ENCODE measurements at places on chromosomes 7 and 10. TPM values are rescaled to one million over a fixed set of nuclear protein-coding genes. Genes with fewer than 3 reads are reported as not detected.

DNA sequence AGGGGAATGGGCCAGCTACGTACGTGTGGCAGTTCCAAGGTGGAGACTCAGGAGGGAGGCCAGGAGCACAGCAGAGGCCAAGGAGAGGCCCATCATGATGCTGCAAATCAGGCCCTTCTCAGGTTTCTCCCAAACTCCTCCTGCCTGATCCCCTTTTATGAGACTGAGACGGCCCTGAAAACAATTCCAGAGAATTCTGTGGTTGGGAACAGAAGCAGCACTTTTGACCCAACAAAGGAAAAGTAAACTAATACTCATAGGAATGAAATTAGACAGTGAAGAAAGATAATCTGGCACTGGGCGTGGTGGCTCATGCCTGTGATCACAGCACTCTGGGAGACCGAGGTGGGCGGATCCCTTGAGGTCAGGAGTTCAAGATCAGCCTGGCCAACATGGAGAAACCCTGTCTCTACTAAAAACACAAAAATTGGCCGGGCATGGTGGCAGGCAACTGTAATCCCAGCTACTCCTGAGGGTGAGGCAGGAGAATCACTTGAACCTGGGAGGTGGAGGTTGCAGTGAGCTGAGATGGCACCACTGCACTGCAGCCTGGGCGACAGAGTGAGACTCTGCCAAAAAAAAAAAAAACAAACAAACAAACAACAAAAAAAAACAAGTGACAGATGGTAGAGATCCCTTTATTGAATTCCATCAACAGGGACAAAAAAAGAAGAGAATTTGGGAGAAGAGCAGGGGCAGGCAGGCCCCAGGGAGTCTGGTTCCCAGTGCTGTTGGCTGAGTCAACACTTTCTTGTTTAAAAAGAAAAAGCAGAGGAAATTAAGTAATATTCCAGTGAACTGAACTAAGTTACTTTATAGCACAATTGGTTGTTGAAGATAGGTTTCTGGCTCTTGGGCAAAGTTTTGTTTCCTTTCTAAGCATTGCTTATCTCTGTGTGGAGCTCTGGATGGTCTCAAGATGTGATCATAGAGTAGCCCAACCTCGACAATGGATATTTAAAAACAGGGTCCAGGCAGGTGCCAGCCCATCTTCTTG lies at the start of gene CCL26:
Gene CCL26, minus strand, starts transcription at position 131 of the 997 bp plus-strand sequence. Its CDS starts 35 bp downstream, at position 96.
- DNase-seq = no peak
- no peak within 1 kb of the TSS for H3K4me3 ChIP-seq
- peak within 1 kb of the TSS; percentile 44 for H3K27ac ChIP-seq
- H3K27me3 ChIP-seq = no peaks in the 10 kb centered on the region

CHN2 gene
- polyA plus RNA-seq = 13.0 TPM

DNA sequence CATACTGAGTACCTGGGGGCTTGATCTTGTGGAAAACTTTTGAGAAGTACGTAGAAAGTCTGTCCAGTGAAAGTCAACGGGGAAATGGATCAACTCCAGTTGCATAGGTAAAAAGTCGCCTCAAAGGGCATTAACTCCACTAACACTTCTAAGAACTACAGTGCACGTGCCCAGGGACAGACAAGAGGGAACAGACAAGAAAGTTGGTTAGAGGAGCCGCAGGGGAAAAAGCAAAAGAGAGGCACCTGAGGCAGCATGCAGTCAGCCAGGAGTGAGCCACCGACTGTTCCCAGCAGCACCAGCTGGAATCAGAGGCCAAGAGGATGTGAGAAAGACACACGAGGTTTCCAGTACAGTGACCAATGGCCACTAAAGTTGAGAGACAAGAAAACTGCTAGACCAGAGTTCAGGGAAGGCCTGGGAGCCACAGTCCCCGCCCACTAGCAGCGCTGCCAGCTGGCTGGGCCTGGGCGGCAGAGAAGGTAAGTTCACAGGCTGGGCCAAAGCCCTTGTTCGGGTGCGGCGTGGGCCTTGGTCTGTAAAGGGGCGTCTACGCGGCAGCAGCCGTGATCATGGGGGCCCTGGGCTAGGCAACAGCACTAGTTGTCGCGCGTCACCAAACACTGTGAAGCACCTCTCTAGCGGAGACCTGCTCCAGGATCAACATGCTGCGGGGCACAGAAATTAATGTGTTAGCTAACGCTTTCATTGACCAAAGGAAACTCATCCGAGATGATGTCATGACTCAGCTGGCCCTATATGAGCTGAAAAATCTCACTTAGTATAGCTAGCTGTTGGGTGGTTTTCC lies 14.0 kb downstream of the ITGB1 start:
- H3K36me3 ChIP-seq = no peaks in the 10 kb centered on the region
- DNase-seq = peak; percentile 70
- no peak overlapping the region for H3K4me3 ChIP-seq
- H3K27me3 ChIP-seq = no peaks in the 10 kb centered on the region
- H3K27ac ChIP-seq = peak overlapping the region; percentile 11
- H3K4me1 ChIP-seq = peaks cover 93% of the 10 kb centered on the region

GRCh38 chr10:71371750-71372166 lies 25.0 kb upstream of the CDH23 start:
- no peak overlapping the region for H3K4me3 ChIP-seq
- peaks cover under 1% of the 10 kb centered on the region for H3K4me1 ChIP-seq
- no peaks in the 10 kb centered on the region for H3K27me3 ChIP-seq
- no peaks in the 10 kb centered on the region for H3K36me3 ChIP-seq

- H3K27ac ChIP-seq = no peak overlapping the region
- H3K36me3 ChIP-seq = no peaks in the 10 kb centered on the region
- H3K4me3 ChIP-seq = no peak overlapping the region
Measured at GRCh38 chr10:28743576-28743975, 66.3 kb downstream of the BAMBI start.

DNA sequence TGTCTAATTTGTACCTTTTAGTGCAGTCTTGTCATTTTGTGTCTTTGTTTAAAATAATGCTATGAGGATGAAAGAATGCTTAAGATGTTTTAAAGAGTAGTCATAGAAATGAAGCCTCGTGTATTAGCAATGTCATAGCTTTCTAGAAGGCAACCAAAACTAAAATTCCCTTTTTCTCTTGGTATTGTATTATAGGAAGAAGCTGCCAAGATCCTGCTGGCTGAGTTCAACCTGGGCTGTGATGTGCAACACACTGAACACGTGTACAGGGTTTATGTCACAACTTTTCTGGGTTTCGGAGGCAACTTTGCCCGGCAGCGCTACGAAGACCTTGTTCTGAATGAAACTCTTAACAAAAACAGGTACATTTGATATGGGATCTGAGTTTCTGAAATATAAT lies 36.2 kb downstream of the COX15 start:
- no peaks in the 10 kb centered on the region for H3K27me3 ChIP-seq
- no peak overlapping the region for H3K27ac ChIP-seq
- no peak for DNase-seq
- no peaks in the 10 kb centered on the region for H3K36me3 ChIP-seq
- no peaks in the 10 kb centered on the region for H3K4me1 ChIP-seq

HOXA5 gene
- polyA plus RNA-seq = not detected

DNA sequence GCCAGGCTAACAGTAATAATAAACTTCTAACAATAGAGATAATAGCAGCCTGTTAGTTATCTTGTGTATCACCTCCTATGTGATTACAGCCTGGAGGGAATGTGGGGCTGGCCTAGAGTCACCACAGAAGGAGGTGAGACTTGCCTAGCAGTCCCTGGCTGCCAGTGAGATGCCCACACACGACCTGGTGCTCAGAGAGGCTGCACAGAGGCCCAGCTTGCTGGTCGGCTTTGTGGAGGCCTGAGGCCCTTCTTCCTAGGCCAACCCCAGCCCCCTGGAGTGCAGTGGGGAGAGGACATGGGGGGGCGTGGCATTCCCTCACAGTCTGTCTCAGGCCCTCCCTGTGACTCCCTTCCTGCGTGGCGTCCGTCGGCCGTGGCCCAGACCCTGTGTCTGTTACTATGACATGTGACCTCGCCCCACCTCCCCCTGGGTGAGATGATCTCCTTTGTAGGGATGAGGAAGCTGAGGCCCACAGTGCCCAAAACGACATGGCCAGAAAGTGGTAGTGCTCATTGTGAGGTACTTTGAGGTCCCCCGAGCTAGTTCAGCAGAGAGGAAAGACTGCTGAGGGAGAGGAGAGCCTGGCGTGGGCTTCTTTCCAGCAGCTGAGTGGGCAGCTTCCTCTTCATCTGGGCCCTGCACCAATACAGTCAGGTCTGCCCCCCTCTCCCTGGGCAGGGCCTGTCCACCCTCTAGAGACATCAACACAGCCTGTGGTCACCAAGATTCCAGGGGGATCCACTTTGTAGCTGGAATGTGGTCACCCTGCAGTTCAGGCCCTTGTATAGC lies 29.7 kb downstream of the UNC5B start:
- DNase-seq = peak; percentile 76
- H3K27ac ChIP-seq = peak overlapping the region; percentile 41
- H3K36me3 ChIP-seq = no peaks in the 10 kb centered on the region
- no peak overlapping the region for H3K4me3 ChIP-seq
- peaks cover 97% of the 10 kb centered on the region for H3K4me1 ChIP-seq

- H3K36me3 ChIP-seq = peaks cover 3% of the 10 kb centered on the region
- peaks cover 58% of the 10 kb centered on the region for H3K4me1 ChIP-seq
- no peak for DNase-seq
- peak overlapping the region; percentile 88 for H3K4me3 ChIP-seq
Measured at GRCh38 chr10:17644485-17644943, 563 bp downstream of the STAM start.

DNA sequence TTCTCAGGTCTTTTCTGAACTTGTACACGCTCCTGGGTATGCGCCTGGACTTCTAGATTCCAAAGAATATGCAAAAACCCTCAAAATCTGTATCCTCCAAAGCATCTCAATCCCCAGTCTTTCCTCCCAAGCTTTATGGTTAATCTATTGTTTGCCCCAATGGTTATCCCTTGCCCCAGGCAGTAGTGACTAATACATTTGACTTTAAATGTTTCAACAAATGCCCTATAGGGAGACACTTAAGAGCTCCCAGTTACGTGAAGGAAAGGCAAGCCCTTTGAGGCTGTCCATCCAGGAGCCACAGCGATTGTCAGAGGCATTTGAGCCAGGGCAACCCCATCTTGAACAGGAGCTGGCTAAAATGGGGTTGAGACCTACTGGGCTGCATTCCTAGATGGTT lies 12.7 kb upstream of the FOXL3 start:
- no peaks in the 10 kb centered on the region for H3K27me3 ChIP-seq
- no peak overlapping the region for H3K27ac ChIP-seq
- no peaks in the 10 kb centered on the region for H3K36me3 ChIP-seq
- H3K4me1 ChIP-seq = no peaks in the 10 kb centered on the region

GRCh38 chr10:110643653-110644597 lies at the start of gene RBM20:
Gene RBM20 (plus strand): TSS chr10:110644336. CDS start chr10:110644455, 119 bp downstream.
- H3K36me3 ChIP-seq = no peaks in the 10 kb centered on the region
- peaks cover 24% of the 10 kb centered on the region for H3K27me3 ChIP-seq
- DNase-seq = peak; percentile 82
- H3K4me1 ChIP-seq = peaks cover 6% of the 10 kb centered on the region

DNA sequence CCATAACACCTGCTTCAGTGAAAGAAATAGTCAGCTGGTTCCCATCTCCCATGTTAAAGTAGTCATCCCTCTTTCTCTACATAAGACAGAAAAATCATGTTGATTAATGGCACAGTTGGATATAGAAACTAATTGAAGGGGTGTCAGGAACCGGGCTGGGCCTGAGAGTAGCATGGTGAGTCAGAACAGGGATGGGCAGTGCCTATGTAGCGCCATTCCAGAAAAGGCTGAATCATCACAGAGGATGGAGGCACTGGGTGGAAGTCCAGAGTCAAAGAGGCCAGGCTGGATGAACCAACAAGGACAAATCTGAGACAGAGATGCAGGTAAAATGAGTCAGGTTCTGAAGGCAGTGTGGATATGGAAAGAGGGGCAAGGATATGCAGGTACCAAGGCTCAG lies 201.2 kb downstream of the LHFPL3 start:
- H3K4me1 ChIP-seq = no peaks in the 10 kb centered on the region
- H3K4me3 ChIP-seq = no peak overlapping the region
- H3K27me3 ChIP-seq = no peaks in the 10 kb centered on the region
- no peak for DNase-seq
- H3K27ac ChIP-seq = no peak overlapping the region
- no peaks in the 10 kb centered on the region for H3K36me3 ChIP-seq

DNA sequence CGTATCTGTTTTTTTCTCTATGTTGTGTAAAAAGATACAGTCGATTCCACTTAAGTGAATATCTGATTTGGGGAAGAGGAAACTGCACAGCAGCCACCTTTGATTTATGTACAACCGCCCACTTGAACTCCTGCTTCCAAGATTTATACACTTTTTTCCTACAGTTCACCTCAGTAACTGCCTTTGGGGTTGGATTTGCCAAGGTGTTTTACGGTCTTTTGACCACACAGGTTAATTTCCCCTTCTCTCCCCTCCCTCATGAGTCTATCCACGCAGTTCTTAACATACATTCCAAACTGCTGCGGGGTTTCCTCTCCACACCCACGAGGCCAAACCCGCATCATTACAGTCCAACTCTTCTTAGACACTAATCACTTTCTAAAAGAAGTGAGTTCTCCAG lies 277.0 kb downstream of the USP6NL start:
- H3K4me3 ChIP-seq = no peak overlapping the region
- no peak for DNase-seq
- H3K36me3 ChIP-seq = no peaks in the 10 kb centered on the region
- peaks cover 56% of the 10 kb centered on the region for H3K4me1 ChIP-seq
- H3K27ac ChIP-seq = no peak overlapping the region
- H3K27me3 ChIP-seq = no peaks in the 10 kb centered on the region

HOGA1 gene
- polyA plus RNA-seq = 35.2 TPM

DNA sequence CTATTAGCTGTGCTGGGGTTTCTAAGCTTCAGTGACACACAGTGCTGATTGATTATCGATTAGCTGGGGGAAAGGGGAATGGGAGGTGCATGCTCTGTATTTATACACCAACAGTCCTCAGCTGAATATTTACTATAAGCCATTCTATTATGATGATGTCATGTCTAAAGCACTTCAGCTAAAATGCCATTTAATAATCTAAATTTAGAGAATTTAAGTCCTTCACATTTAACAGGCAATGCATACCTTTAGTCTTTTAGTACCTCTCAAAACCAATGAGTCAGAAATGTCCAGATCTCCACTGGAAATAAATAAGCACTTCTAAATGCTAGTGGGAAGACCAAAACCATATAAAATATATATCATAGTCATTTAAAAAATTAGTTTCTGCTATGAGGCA lies 24.6 kb downstream of the RPP38 start:
- no peak overlapping the region for H3K27ac ChIP-seq
- H3K4me3 ChIP-seq = no peak overlapping the region

Data from heart left ventricle (tissue), 16 donors.